ENCODE measurements at places on chromosomes 7 and 10. TPM values are rescaled to one million over a fixed set of nuclear protein-coding genes. Genes with fewer than 3 reads are reported as not detected.

DNA sequence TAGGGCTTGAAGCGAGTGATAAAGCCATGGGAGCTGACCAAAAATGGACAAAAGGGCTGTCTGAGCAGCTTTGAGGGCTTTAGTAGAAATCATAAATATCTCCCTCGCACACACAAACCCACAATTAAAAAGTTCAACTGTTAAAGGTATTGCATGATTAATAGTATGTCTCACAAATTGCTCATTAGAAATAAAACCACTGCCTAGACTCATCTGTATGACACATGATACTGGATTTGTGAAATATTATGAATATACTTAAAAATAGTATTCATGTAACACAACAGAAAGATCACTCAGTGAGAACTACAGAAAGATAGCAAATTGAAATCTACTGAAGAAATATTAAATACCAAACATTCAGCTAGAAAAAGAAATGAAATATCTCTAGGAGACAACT is 11.9 kb upstream of the PTPN12 start:
- no peak for DNase-seq
- no peaks in the 10 kb centered on the region for H3K4me1 ChIP-seq
- H3K4me3 ChIP-seq: no peak overlapping the region
- no peaks in the 10 kb centered on the region for H3K27me3 ChIP-seq
- H3K27ac ChIP-seq: no peak overlapping the region
- H3K36me3 ChIP-seq: no peaks in the 10 kb centered on the region

GRCh38 chr7:85573346-85573745 is 386.5 kb upstream of the SEMA3D start:
- H3K27me3 ChIP-seq: no peaks in the 10 kb centered on the region
- no peaks in the 10 kb centered on the region for H3K36me3 ChIP-seq
- no peak for DNase-seq
- no peak overlapping the region for H3K27ac ChIP-seq

The C10orf88 gene
- 3.0 TPM for polyA plus RNA-seq

DNA sequence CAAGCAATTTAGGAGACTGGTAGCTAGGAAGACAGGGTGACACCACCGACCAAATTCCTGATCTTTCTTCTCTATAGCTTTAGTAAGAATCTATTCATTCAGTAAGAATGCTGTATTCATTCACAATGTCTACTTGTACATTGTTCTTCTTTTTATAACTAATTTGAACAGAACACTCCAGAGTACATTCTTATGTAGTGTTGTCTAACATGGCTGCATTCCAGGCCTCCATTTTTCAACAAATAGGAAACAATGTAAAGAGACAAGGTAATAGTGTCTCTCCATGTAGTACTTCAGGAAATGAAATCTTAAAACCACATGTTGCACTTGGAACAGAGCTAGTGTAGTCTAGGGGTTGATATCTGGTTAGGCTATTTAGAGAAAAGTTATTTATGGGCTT is 1.8 kb downstream of the VCL start:
- H3K27me3 ChIP-seq: no peaks in the 10 kb centered on the region
- peak overlapping the region; percentile 100 for H3K27ac ChIP-seq
- DNase-seq: no peak
- peak overlapping the region; percentile 100 for H3K4me3 ChIP-seq
- H3K4me1 ChIP-seq: peaks cover 59% of the 10 kb centered on the region

The PDE1C gene
- polyA plus RNA-seq: 1.4 TPM

DNA sequence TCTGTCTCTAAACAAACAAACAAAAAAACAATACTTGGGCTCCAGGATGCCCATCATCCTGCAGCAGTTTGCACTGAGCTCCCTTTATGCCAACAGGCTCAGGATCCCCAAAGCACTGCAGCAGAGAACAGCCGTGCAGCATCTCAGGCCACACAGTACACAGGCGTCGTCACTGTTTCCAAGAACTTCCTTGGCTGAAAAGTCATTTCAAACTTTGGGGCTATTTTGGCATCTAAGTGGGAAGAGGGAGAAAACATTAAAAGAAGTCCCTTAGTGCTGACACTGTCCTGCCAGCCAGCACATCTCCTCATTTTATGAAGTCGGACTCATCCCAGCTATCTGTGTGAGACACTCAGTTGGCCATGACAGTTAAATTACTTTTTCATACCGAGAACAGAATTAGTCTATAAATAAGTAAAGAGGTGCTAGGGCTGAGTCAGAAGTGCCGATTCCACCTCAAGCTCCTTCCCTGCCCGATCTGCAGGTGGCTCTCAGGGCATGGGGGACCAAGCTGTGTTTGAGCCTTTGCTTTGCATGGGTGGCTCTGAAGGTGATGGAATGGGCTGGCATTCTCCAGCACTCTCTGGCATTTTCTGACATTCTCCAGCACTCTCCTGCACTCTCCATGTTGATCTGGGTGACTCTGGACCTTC is 68.5 kb downstream of the PTPRN2 start:
- H3K36me3 ChIP-seq: no peaks in the 10 kb centered on the region
- H3K4me3 ChIP-seq: no peak overlapping the region
- H3K27ac ChIP-seq: no peak overlapping the region

GRCh38 chr10:130411496-130412085 is 275.4 kb downstream of the GLRX3 start:
- H3K4me3 ChIP-seq: no peak overlapping the region
- H3K4me1 ChIP-seq: no peaks in the 10 kb centered on the region
- no peak overlapping the region for H3K27ac ChIP-seq
- no peaks in the 10 kb centered on the region for H3K36me3 ChIP-seq
- H3K27me3 ChIP-seq: no peaks in the 10 kb centered on the region
- peak; percentile 19 for DNase-seq

The SPDYE5 gene
- 0.03 TPM for polyA plus RNA-seq

DNA sequence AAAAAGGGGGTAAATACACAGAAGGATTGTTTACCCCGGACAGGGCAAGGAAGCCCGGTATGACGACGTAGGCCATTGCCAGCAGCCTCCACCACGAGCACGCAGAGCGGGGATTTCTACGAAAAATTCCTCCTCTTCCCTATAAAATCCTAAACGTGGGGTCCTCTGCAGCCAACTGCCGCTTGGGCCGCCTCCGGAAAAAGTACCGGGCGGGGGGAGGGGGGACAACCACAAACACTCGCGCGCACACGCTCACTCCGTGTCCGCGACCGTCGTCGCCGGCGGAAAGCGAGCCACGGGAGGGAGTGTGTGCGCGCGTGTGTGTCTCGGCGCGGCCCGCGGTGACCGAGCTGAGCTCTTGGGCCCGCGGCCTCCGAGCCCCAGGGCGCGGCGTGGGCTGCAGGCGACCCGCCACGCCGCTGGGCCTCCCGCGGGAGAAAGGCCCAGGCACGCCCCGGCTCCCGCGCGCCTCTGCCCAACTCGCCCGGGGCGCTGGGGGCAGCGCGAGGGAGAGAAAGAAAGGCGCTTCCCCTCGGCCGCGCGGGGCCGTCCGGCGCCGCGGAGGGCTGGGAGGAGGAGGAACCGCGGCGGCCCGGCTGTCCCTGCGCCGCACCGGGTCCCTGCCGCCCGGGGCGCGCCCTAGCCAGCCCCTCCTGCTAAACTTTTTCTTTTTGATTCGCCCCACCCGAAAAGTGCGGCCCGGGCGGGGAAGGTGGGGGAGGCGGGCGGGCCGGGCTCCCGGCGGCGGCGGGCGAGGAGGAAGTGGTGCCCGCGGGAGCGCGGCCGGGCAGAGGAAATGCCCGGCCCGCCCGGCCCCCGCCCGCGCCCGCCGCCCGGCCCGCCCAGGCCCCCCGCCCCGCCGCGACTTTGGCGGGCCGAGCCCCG is 1.5 kb downstream of the CTBP2 start:
- peak; percentile 71 for DNase-seq
- H3K27me3 ChIP-seq: no peaks in the 10 kb centered on the region
- no peaks in the 10 kb centered on the region for H3K36me3 ChIP-seq
- H3K4me3 ChIP-seq: peak overlapping the region; percentile 94

DNA sequence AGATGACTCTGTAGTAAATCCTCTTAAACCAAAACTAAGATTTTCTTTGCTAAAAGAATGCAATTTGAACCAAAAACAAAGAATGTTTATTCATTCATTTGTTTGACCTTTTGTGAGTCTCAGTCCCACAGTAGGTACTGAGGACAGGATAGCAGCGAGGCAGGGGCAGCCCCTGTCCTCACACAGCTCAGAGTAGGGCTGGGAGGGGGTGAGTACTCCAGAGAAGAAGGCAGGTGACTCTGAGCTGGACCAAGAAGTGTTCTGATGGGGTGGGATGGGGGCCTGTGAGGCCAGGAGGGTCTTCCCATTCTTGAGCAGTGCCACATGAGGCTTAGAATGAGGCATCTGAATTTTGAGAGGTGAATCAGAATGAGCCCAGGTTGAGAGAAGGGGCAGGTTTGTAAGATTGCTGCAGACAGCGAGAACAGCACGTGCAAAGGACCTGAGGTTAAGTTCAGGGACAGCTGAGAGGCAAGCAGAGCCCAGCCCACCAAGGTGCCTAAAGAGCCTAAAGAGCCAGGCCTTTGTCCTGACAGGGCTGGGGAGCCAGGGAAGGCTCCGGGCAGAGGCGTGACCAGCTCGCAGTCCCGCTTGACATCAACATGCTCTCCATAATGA is 56.9 kb upstream of the CHST15 start:
- H3K27ac ChIP-seq: peak overlapping the region; percentile 14
- no peak overlapping the region for H3K4me3 ChIP-seq
- peak; percentile 53 for DNase-seq
- H3K4me1 ChIP-seq: peaks cover 35% of the 10 kb centered on the region

DNA sequence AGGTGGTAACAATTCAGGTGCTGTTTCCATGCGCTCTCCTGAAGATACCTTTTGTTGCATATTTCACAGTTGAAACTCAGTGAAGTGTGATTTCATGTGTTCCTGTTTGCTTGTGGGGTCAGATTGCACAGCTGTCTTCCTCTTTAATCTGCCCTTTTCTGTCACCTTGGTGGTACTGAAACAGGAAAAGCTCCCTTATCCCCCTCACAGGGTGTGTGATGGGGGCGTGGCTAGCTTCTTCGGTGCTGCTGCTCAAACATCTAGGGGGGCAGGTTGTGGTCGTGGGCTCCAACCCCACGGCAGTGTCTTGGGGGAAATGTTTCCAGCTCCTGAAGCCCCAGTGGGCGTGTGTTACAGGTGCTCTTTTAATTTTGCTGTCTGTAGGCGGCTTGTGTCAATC is 107.4 kb upstream of the KLF14 start:
- H3K27me3 ChIP-seq: no peaks in the 10 kb centered on the region
- H3K4me1 ChIP-seq: no peaks in the 10 kb centered on the region
- no peak overlapping the region for H3K4me3 ChIP-seq
- no peak overlapping the region for H3K27ac ChIP-seq
- no peaks in the 10 kb centered on the region for H3K36me3 ChIP-seq

The SPDYE17 gene
- polyA plus RNA-seq: not detected

The VIPR2 gene
- polyA plus RNA-seq: 3.0 TPM

The LIPK gene
- not detected for polyA plus RNA-seq

DNA sequence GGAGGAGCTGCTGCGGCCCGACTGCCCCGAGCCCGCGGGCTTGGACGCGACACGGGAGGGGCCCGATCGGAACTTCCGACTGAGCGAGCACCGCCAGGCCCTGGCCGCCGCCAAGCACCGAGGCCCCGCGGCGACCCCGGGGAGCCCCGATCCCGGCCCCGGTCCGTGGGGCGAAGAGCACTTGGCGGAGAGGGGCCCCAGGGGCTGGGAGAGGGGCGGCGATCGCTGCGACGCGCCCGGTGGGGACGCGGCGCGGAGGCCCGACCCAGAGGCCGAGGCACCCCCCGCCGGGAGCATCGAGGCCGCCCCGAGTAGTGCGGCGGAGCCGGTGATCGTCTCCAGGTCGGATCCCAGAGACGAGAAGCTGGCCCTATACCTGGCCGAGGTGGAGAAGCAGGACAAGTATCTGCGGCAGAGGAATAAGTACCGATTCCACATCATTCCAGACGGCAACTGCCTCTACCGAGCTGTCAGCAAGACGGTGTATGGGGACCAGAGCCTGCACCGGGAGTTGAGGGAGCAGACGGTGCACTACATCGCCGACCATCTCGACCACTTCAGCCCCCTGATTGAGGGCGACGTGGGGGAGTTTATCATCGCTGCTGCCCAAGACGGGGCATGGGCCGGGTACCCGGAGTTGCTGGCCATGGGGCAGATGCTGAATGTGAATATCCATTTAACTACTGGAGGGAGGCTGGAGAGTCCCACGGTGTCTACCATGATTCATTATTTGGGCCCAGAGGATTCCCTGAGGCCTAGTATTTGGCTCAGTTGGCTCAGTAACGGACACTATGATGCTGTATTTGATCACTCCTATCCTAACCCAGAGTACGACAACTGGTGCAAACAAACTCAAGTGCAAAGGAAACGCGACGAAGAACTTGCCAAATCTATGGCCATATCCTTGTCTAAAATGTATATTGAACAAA is 1.4 kb downstream of the OTUD1 start:
- H3K36me3 ChIP-seq: no peaks in the 10 kb centered on the region
- peak overlapping the region; percentile 97 for H3K27ac ChIP-seq
- H3K27me3 ChIP-seq: no peaks in the 10 kb centered on the region
- H3K4me1 ChIP-seq: peaks cover 35% of the 10 kb centered on the region
- peak overlapping the region; percentile 77 for H3K4me3 ChIP-seq

GRCh38 chr10:58397830-58398229 is 12.6 kb downstream of the TFAM start:
- H3K27ac ChIP-seq: no peak overlapping the region
- H3K27me3 ChIP-seq: no peaks in the 10 kb centered on the region
- no peak overlapping the region for H3K4me3 ChIP-seq

The NEURL1 gene
- polyA plus RNA-seq: 54.1 TPM

GRCh38 chr10:51867956-51868355 is 168.6 kb upstream of the CSTF2T start:
- no peaks in the 10 kb centered on the region for H3K36me3 ChIP-seq
- DNase-seq: no peak
- H3K27me3 ChIP-seq: no peaks in the 10 kb centered on the region
- H3K27ac ChIP-seq: no peak overlapping the region
- H3K4me1 ChIP-seq: no peaks in the 10 kb centered on the region

The MRPL32 gene
- 69.6 TPM for polyA plus RNA-seq

The TAS2R5 gene
- polyA plus RNA-seq: not detected

- H3K27me3 ChIP-seq: no peaks in the 10 kb centered on the region
- no peak overlapping the region for H3K4me3 ChIP-seq
- no peak overlapping the region for H3K27ac ChIP-seq
- DNase-seq: no peak
- H3K36me3 ChIP-seq: no peaks in the 10 kb centered on the region
These were observed 108.2 kb downstream of the HIP1 start for GRCh38 chr7:75630549-75630948.

The ADRA2A gene
- polyA plus RNA-seq: 3.9 TPM

- no peaks in the 10 kb centered on the region for H3K36me3 ChIP-seq
- no peak overlapping the region for H3K4me3 ChIP-seq
- H3K27me3 ChIP-seq: no peaks in the 10 kb centered on the region
- peaks cover 35% of the 10 kb centered on the region for H3K4me1 ChIP-seq
- no peak for DNase-seq
These were observed 46.2 kb downstream of the RGS10 start for GRCh38 chr10:119496273-119496672.

DNA sequence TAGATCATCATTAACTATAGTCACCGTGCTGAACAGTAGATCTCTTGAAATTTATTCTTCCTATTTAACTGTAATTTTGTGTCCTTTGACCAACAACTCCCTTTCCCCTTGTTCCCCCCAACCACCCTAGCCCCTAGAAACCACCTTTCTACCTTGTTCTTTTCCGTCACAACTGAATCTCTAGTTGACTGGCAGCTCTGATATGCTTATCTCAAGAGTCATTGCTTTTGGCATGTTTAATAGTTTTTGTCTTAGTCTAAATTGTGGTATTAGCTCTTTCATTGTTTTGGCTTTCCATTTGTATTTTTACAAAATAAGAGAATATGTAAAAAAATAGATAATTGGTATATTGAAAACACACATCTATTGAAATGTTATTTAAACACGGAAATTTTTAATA is 1.8 kb downstream of the GNAT3 start:
- H3K4me1 ChIP-seq: no peaks in the 10 kb centered on the region
- H3K4me3 ChIP-seq: no peak overlapping the region

The DKK1 gene
- polyA plus RNA-seq: not detected
